Activated CD4-positive, alpha-beta T cell treated with anti-CD3 and anti-CD28 coated beads, Interleukin-2, amount 50 U/mL, for 24 hours (primary cell): ENCODE measurements at places on chromosomes 12 and 14.

DNA sequence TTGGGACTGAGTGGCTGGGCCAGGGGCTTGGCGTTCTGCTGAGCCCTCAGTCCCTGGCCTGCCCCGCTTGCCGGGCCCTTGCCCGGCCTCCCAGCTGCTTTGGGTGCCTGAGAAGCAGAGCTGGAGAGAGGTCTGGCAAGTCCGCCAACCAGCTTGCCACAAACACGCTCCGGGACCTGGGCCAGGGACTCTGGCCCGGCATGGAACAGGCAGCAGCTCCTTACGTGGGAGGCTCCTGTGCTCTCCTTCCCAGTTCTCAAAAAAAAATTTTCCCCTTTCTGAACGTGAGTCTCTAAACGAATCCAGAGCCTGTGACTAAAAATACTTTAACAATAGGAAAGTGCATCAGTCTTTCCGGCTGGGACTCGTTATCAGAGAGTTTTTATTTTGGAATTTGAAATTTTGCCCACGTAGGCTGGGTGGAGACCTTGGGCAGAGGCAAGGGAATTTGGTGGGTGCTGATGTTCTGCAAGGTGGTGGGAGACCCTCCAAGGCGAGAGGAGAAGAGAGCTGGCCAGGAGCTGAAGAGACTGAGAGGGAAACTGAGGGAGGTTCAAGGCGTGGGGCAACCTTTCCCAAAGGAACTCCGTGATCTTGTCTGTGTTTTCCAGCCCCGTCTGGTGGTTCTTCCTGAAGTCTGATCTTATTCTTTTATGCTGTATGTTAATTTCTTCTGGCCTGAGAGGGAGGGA is 6.8 kb upstream of the NR4A1 start:
- DNase-seq, result no peak

DNA sequence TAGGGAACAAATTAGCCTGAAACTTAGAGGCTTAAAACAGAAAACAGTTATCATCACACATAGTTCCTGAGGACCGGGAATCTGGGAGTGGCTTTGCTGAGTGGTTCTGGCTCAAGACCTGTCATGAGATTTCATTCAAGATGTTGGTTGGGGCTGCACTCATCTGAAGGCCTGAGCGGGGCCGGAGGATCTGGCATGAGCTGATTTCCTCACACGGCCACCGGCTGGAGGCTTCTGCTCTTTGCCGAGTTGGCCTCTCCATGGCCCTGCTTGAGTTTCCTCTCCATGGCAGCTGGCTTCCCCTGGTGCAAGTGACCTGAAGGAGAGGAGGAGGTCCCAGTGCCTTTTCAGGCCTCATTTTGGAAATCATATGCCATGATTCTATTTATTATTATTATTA is 128.1 kb downstream of the PAPOLA start:
- no peak for DNase-seq

DNA sequence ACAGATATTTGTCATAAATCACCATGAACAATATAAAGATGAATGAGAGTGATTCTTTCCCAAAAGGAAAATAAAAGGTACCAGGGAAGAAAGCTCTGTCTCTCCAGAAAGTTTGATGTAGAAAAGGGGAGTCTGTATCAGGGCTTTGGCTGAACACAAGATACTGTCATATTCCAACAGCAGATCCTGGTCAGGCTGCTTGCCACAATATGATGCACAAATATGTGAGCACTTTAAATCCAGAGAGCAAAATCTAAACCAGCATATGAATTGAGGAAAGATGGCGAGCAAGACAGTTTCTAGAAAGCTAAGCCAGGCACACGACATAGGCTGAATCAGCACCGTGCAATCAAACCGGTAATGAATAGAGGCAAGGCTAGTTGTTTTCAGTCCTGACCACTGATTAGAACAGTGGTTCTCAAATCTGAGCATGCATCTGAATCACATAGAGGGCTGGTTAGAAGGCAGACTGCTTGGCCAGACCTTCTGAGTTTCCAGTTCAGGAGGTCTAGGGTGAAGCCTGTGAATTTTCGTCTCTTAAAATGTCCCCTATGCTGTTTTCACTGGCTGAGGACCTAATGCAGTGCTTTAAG is 60.7 kb downstream of the PLCZ1 start:
- no peak for DNase-seq

GRCh38 chr12:28023156-28023887 is 50.8 kb upstream of the PTHLH start:
- DNase-seq, result no peak

GRCh38 chr14:51727526-51727925 is 75.8 kb downstream of the FRMD6 start:
- DNase-seq, result no peak

DNA sequence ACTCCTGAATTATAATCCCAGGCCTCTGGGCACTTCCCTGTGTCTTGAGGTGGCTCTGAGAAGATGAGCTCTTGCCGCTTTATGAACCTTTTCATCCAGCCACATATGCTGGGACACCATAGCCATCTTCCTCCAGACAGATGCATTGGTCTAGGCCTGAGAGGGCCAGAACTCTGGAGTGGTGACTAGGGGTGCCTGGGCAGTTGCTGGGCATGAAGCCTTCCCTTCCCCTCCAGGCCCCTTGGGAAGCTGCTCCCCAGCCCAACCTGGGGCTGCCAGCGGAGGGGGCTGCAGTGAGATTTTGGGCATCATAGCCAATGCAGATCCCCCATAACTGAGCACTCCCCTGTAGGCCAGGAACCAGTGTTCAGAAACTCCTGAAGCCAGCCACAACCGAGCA is 135.2 kb downstream of the GCH1 start:
- no peak for DNase-seq
